ENCODE measurements at places on chromosomes 6 and 20. TPM values are rescaled to one million over a fixed set of nuclear protein-coding genes. Genes with fewer than 3 reads are reported as not detected.

ESR1 gene
- 0.93 TPM for total RNA-seq

LTB gene
- total RNA-seq: not detected

GJA10 gene
- total RNA-seq: not detected

RAB32 gene
- total RNA-seq: 3.9 TPM

PSORS1C2 gene
- total RNA-seq: not detected

TAAR1 gene
- not detected for total RNA-seq

CLPSL2 gene
- total RNA-seq: not detected

KCNB1 gene
- 2.6 TPM for total RNA-seq

ADGRF5 gene
- total RNA-seq: 47.7 TPM

SGK2 gene
- not detected for total RNA-seq

ABHD16B gene
- not detected for total RNA-seq

BFSP1 gene
- total RNA-seq: 0.71 TPM

GRIK2 gene
- 6.7 TPM for total RNA-seq

RAMACL gene
- total RNA-seq: 2.0 TPM

DTNBP1 gene
- 18.4 TPM for total RNA-seq

SLC17A1 gene
- total RNA-seq: not detected

TMEM151B gene
- total RNA-seq: 0.45 TPM

SRMS gene
- total RNA-seq: not detected

DEFB123 gene
- not detected for total RNA-seq

APOM gene
- total RNA-seq: 0.54 TPM

CAGE1 gene
- not detected for total RNA-seq

XKR7 gene
- not detected for total RNA-seq

CDH4 gene
- not detected for total RNA-seq

FLOT1 gene
- 183 TPM for total RNA-seq

CCM2L gene
- total RNA-seq: 7.7 TPM

FAXC gene
- total RNA-seq: 0.55 TPM

RSPH9 gene
- 0.18 TPM for total RNA-seq

HCRTR2 gene
- not detected for total RNA-seq

FAM209B gene
- total RNA-seq: not detected

MUC21 gene
- total RNA-seq: not detected

C20orf144 gene
- 0.50 TPM for total RNA-seq

BLOC1S5 gene
- total RNA-seq: 8.8 TPM

MTFR2 gene
- not detected for total RNA-seq

GINM1 gene
- 48.1 TPM for total RNA-seq

FILIP1 gene
- total RNA-seq: 131 TPM

C4A gene
- total RNA-seq: 82.4 TPM

MTO1 gene
- total RNA-seq: 31.6 TPM

ZHX3 gene
- total RNA-seq: 28.8 TPM

RPS6KA2 gene
- total RNA-seq: 86.7 TPM

AURKA gene
- 6.3 TPM for total RNA-seq

NKAPL gene
- 5.2 TPM for total RNA-seq

SCRT2 gene
- not detected for total RNA-seq

FOXF2 gene
- total RNA-seq: 0.09 TPM

RNF114 gene
- total RNA-seq: 50.0 TPM

F13A1 gene
- 83.9 TPM for total RNA-seq

CLDN20 gene
- not detected for total RNA-seq

HRH3 gene
- not detected for total RNA-seq

MAN1A1 gene
- total RNA-seq: 26.2 TPM

CST7 gene
- 3.3 TPM for total RNA-seq

PLAGL1 gene
- total RNA-seq: 11.9 TPM

TRDN gene
- 381 TPM for total RNA-seq

RARS2 gene
- total RNA-seq: 22.1 TPM

LTA gene
- total RNA-seq: 0.64 TPM

TCF15 gene
- 7.3 TPM for total RNA-seq

SASH1 gene
- total RNA-seq: 29.8 TPM

METTL24 gene
- total RNA-seq: 2.8 TPM

OR2B6 gene
- total RNA-seq: not detected

CTAGE9 gene
- total RNA-seq: not detected

All from heart left ventricle (tissue), 16 donors.